Calu3 (cell line): ENCODE measurements at places on chromosomes 16 and 17. TPM values are rescaled to one million over a fixed set of nuclear protein-coding genes. Genes with fewer than 3 reads are reported as not detected.

ITGAL gene
- total RNA-seq: not detected in 2 replicates

RTN4RL1 gene
- total RNA-seq: not detected in 2 replicates

C1QTNF8 gene
- not detected in 2 replicates for total RNA-seq

SPNS3 gene
- 1.4 and 2.1 TPM in 2 replicates for total RNA-seq

GAS2L2 gene
- total RNA-seq: not detected in 2 replicates

DNA sequence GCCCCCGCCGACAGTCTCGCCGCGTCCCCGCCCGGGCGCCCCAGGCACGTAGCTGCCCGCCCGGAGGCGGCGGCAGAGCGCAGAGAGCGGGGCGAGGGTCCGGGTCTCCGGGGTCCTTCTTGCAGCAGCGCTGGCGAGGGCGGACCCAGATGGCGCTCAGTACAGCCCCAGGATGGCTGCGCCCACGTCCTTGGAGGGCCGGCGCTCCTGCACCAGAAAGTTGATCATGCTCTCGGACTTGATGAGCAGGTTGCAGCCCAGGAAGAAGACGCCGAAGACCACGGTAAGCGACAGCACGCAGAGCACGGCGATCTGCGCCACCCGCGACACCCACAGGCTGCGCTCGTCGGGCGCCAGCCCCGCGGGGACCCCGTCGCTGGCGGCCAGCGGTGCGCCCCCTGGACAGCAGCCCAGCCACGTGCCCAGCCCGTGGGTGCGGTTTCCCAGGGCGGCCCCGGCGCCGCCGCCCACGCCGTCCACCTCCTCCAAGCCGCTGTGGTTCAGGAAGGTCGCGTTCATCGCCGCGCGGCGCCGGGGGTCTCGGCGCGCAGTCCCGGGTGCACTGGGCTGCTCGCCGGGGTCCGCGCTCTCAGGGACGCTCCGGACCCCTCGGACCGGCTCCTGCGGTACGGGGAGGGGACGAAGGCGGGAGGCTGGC lies 435 bp downstream of the RPRML start:
- H3K27me3 ChIP-seq: peaks cover 84% of the 10 kb centered on the region
- no peaks in the 10 kb centered on the region for H3K4me1 ChIP-seq

- DNase-seq: no peak
- no peak overlapping the region for H3K27ac ChIP-seq
- no peak overlapping the region for H3K4me3 ChIP-seq
These were observed 23.5 kb downstream of the SMTNL2 start for GRCh38 chr17:4607773-4608187.

DNA sequence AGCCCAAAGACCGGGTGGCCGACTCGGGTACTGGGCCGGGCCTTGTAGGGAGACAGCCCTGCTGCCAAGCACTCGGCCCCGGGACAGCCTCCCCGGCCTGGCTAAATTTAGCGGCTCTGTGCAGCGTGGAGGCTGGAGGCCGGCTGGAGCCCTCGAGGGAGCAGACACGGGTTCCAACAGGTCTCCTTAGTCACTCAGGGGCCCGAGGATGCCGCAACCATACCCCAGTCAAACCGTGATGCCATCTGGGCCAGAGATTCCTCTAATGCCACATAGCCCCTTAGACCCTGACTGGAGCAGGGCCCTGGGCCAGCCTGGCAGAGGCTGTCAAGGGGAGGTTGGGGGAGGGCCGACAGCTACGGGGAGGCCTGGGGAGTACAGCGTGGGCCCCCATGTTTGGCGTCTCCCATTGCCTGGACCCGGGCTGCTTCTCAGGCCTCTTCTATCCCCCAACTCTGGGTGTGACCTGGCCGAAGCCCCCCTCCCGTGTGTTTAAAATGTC lies 2.9 kb upstream of the P2RX1 start:
- H3K27me3 ChIP-seq: no peaks in the 10 kb centered on the region
- no peak for DNase-seq
- H3K36me3 ChIP-seq: no peaks in the 10 kb centered on the region
- no peaks in the 10 kb centered on the region for H3K4me1 ChIP-seq
- no peak overlapping the region for H3K4me3 ChIP-seq

- H3K27ac ChIP-seq: no peak overlapping the region
- no peak overlapping the region for H3K4me3 ChIP-seq
- H3K36me3 ChIP-seq: no peaks in the 10 kb centered on the region
- no peak for DNase-seq
- peaks cover under 1% of the 10 kb centered on the region for H3K4me1 ChIP-seq
- no peaks in the 10 kb centered on the region for H3K27me3 ChIP-seq
These were observed 252.3 kb downstream of the CHD9NB start for GRCh38 chr16:52800432-52800831.

DNA sequence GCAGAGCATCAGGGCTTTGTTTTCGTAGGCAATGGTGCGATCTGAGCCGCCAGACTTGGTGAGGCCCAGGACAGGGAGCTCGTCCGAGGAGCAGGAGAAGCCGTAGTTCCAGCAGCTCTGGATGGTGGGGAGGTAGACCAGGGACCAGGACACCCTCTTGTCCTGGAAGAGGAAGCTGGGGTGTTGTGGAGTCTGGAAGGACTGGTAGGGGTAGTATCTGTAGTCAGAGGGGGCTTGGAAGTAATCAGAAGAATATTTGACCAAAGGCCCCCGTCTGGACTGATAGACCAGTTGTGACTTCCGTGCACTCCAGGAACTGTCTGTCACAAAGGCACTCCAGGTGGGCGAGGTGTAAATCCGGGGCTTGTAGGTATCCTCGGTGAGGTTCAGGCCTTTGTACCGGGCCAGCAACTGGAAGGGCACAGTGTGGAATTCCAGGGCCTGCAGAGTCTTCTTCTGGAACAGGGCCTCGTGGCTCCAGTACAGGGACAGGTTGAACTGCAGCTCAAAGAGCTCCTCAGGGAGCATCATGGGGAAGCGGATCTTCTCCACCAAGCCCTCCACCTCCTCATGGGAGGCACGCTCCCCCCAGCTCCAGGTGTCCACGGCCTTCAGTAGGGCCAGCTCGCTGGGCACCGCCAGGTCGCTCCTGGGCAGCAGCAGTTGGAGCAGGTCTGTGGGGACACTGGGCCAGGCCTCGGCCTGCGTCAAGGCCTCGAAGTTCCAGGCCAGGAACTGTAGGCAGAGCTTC lies 7.8 kb downstream of the LGALS3BP start:
- H3K4me3 ChIP-seq: no peak overlapping the region
- peaks cover 92% of the 10 kb centered on the region for H3K36me3 ChIP-seq
- no peaks in the 10 kb centered on the region for H3K27me3 ChIP-seq
- H3K27ac ChIP-seq: peak overlapping the region; percentile 80

DNA sequence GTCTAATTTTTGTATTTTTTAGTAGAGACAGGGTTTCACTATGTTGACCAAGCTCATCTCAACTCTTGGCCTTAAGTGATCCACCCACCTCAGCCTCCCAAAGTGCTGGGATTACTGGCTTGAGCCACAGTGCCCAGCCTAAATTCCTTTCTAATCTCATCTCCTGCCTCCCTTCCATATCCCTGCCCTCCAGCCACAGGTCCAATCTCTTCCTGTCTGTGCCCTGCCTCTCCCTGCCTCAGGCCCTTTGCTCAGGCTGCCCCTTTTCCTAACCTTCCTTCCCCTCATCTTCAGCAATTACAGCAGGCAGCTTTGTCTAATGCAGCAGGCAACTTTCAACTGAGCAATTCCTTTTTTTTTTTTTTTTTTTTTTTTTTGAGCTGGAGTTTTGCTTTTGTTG lies 46.8 kb downstream of the CFAP20 start:
- no peak overlapping the region for H3K27ac ChIP-seq
- H3K36me3 ChIP-seq: no peaks in the 10 kb centered on the region
- no peaks in the 10 kb centered on the region for H3K4me1 ChIP-seq
- DNase-seq: no peak
- H3K27me3 ChIP-seq: no peaks in the 10 kb centered on the region

DNA sequence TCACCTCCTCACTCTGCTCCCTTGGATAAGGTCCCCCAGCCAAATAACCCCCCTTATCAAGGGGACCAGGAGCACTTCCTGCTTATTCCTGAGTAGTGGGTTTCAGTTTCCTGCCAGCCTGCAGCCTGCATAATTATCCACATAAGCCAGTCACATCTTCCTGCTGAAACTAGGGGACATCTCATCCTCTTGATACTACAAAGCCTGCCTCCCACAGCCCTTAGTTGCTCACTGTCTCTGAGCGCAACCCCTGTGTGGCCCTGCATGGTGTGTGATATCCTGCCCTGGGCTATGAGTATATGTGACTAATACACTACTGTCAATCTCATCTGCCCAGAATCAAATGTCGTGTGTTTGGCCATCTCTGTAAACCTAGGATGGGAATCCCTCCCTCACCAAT lies 8.0 kb upstream of the XYLT2 start:
- DNase-seq: no peak
- H3K36me3 ChIP-seq: no peaks in the 10 kb centered on the region
- H3K27ac ChIP-seq: no peak overlapping the region
- H3K4me3 ChIP-seq: no peak overlapping the region
- H3K27me3 ChIP-seq: peaks cover 11% of the 10 kb centered on the region

GRCh38 chr16:58021661-58022551 lies 3.6 kb upstream of the MMP15 start:
- peak; percentile 49 for DNase-seq
- no peaks in the 10 kb centered on the region for H3K27me3 ChIP-seq
- H3K4me3 ChIP-seq: peak overlapping the region; percentile 12
- peaks cover 37% of the 10 kb centered on the region for H3K4me1 ChIP-seq
- peaks cover 34% of the 10 kb centered on the region for H3K36me3 ChIP-seq
- peak overlapping the region; percentile 50 for H3K27ac ChIP-seq

DNA sequence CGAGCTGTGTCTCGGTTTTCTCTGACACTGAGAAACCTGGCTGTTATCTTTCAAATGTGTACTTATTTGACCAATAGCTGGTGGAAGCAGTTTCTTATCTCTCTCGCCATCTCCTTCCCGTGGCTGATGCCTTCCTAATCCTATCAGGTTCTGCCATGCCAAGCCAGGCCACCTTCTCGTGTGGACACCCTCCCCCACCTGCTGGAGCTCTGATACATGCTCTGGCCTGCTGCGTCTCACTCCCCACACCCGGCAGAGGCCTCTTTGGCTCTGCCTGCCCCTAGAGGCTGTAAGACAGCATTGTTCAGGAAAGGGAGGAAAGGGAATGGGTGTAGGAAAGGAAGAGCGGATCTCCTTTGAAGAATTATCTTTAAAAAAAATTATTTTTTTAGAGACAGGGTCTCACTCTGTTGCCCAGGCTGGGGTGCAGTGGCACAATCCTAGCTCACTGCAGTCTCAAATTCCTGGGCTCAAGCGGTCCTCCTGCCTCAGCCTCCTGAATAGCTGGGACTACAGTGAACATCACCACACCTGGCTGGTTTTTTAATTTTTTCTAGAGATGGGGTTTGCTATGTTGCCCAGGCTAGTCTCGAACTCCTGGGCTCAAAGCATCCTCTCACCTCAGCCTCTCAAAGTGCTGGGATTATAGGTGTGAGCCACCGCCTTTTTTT lies 7.5 kb upstream of the ARMC5 start:
- no peaks in the 10 kb centered on the region for H3K27me3 ChIP-seq
- peak; percentile 83 for DNase-seq
- H3K4me3 ChIP-seq: no peak overlapping the region
- H3K4me1 ChIP-seq: peaks cover 21% of the 10 kb centered on the region
- peaks cover 35% of the 10 kb centered on the region for H3K36me3 ChIP-seq
- H3K27ac ChIP-seq: peak overlapping the region; percentile 10

GRCh38 chr17:27649929-27650328 lies 18.9 kb downstream of the LGALS9 start:
- H3K27me3 ChIP-seq: peaks cover 14% of the 10 kb centered on the region
- no peaks in the 10 kb centered on the region for H3K36me3 ChIP-seq
- DNase-seq: no peak
- no peak overlapping the region for H3K4me3 ChIP-seq
- no peak overlapping the region for H3K27ac ChIP-seq

GRCh38 chr16:72646615-72647014 lies 401.3 kb downstream of the ZFHX3 start:
- no peaks in the 10 kb centered on the region for H3K4me1 ChIP-seq
- no peak overlapping the region for H3K4me3 ChIP-seq
- no peaks in the 10 kb centered on the region for H3K36me3 ChIP-seq
- no peaks in the 10 kb centered on the region for H3K27me3 ChIP-seq
